ENCODE measurements at places on chromosomes 7 and 10. TPM values are rescaled to one million over a fixed set of nuclear protein-coding genes. Genes with fewer than 3 reads are reported as not detected.

GIMAP8 gene
- 8.7 TPM for total RNA-seq

CADPS2 gene
- total RNA-seq = not detected

NANOS1 gene
- total RNA-seq = not detected

IGF2BP3 gene
- total RNA-seq = 0.61 TPM

MSS51 gene
- total RNA-seq = 2.3 TPM

GRCh38 chr10:59876695-59877094 lies 29.7 kb downstream of the CCDC6 start:
- no peaks in the 10 kb centered on the region for H3K27me3 ChIP-seq
- peaks cover 89% of the 10 kb centered on the region for H3K4me1 ChIP-seq
- DNase-seq = no peak
- H3K27ac ChIP-seq = no peak overlapping the region
- H3K36me3 ChIP-seq = peaks cover 27% of the 10 kb centered on the region

DNA sequence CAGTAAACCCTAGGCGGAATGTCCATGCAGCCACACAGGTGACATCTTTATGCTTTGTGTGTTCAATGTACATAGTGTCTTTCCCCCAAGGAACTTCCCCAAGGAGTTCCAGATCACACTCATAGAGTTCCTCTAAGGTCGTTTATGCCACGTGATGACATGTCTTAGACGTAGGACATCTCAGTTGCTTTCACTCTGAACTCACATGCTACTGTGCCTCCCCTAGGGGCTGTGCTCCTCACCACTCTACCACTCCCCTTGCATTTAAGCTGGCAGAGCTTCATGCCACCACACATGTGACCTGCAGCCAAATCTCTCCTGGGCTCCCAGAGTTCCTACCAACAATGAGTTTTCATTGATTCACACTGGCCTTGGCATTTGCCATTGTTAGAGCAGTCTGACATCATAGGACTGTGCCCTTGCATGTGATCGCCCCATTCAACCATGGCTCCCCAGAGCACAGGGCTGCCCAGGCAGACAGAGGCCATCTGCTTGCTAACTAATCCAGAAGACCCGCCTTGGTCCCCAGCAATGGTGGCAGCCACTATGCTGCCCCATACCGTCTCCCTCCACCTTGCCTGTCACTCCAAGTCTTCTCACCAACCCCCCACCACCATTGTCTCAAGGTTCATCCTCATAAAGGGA lies 95.3 kb upstream of the MACROH2A2 start:
- peaks cover 2% of the 10 kb centered on the region for H3K27me3 ChIP-seq
- no peak overlapping the region for H3K4me3 ChIP-seq
- no peak overlapping the region for H3K27ac ChIP-seq
- H3K4me1 ChIP-seq = no peaks in the 10 kb centered on the region

DNA sequence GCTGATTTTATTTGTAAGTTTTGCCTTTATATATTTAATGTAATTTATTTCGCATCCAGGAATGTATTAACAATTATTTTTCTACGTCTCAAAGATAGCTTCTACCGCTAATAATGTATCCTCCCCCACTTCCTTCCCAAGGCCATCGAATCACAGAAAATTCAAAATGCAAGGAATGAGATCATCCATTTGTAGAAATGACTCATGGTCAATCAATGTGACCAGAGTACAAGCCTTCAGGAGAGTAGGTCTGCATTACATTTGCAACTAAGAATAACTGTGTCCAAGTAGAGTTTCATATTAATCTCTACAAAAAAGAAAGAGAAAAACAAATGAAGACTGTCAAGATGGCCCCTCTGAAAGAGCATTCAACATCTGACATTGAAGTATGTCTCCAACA lies 205.9 kb upstream of the PHF14 start:
- H3K4me3 ChIP-seq = no peak overlapping the region
- H3K36me3 ChIP-seq = no peaks in the 10 kb centered on the region
- DNase-seq = no peak
- no peaks in the 10 kb centered on the region for H3K27me3 ChIP-seq
- H3K27ac ChIP-seq = no peak overlapping the region
- H3K4me1 ChIP-seq = no peaks in the 10 kb centered on the region

DNA sequence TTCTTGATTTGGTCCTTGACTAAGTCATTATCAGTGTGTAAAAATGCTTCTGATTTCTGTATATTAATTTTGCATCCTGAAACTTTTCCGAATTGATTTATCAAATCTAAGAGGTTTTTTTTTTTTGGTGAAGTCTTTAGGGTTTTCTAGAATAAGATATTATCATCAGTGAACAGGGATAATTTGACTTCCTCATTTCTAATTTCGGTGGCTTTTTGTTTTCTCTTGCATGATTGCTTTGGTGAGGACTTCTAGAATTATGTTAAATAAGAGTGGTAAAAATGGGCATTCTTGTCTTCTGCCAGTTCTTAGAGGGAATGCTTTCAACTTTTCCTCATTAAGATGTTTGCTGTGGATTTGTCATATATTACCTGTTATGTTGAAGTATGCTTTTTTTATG lies 170.5 kb downstream of the CCDC7 start:
- no peak overlapping the region for H3K27ac ChIP-seq
- H3K27me3 ChIP-seq = no peaks in the 10 kb centered on the region
- no peak for DNase-seq

GRCh38 chr10:60139798-60140566 lies 233.6 kb upstream of the CCDC6 start:
- H3K4me3 ChIP-seq = no peak overlapping the region
- H3K27me3 ChIP-seq = no peaks in the 10 kb centered on the region
- H3K27ac ChIP-seq = no peak overlapping the region
- DNase-seq = no peak
- no peaks in the 10 kb centered on the region for H3K36me3 ChIP-seq
- no peaks in the 10 kb centered on the region for H3K4me1 ChIP-seq

- H3K36me3 ChIP-seq = peaks cover 19% of the 10 kb centered on the region
- H3K4me3 ChIP-seq = no peak overlapping the region
- H3K27ac ChIP-seq = no peak overlapping the region
- no peaks in the 10 kb centered on the region for H3K27me3 ChIP-seq
Observed at GRCh38 chr10:92857904-92858514, 9.7 kb downstream of the EXOC6 start.
